Activated CD8-positive, alpha-beta T cell treated with anti-CD3 and anti-CD28 coated beads, Interleukin-2, amount 10 ng/mL, durations not matched to agents 7 days and 5 days (primary cell): ENCODE measurements at places on chromosomes 1 and 21.

DNA sequence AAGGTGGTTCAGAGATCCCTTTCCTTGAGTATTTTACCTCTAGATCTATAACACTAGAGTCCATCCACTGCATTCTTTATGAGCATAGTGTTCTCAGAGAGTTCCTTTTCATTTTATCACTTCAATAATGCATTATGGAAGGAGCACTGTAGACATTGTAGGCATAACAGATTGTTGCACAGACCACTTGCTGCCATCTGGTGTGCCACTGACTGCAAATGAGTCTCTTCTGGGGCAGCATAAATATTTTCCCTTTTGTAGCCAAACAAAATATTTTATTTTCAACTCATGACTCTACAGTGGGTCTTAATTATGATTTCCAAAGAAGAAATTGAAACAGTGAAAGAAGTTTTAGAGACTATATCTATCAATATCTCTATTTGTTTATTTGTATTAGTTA, 290.4 kb downstream of the OLFM3 start:
- DNase-seq, result no peak

DNA sequence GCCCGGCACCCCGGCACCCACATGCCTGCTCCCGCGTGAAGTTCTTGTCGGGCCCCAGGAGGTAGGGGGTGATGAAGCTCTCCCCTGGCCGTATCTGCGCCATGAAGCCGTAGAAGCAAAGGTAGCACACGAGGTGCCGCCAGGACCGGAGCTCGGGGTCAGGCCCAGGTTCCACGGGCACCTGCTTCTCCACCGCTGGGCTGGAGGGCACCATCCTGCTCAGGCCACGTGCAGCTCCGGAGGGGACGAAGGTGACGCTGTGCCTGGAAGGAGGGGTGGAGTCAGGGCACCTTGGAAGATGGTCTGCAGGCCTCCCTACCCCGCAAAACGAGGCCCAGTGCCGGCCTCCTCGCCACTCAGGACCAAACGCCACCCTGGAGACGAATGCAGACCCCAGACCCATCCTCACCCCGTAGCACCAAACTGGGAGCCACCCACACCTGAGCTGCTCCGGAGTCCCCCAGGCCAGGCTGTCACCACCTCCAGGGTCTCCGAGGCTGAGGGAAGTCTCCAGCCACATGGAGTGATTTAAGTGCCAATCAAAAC, 4.4 kb downstream of the SLC19A1 start:
- DNase-seq, result no peak

DNA sequence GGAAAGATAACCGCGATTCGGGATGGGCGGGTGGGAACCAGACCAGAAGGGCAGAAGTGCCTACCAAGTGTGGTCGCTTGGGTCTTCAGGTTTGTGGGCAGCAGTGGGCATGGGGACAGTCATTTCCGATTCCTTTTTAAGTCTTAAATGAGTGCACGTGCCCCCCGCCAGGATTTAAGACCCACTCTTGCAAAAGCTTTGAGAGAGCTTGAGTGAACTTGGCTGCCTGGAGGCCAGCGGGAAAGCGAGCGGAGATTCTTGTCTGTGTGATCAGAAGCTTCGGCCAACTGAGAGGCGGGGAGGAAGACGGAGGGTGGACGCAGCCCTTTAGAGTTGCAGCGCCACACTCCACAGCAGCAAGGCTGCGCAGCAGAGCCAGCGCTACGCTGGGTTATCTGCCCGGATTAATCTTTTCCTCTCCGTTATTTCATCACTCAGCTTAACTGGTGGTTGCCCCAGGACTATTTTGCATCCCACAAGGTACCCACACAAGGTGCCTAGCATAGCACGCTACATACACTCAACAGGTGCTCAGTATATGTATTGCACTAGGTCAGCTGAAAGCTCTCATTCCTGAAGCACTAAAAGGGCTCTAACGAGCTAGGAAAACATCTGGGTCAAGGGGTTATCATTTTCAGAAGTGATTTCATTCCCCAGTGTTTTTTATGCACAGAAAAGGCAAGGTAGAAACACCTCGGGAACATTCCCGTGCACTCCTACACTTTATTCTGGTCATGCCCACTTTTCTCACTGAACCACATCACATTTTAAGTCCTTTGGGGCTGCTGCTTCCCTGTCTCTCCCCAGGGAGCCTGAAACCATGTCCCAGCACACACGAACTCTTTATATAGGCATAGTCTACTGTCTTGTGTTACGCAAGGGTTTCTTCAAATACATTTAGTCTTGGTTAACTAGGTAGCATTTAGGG, 1.5 kb upstream of the BATF3 start:
- peak; percentile 36 for DNase-seq

DNA sequence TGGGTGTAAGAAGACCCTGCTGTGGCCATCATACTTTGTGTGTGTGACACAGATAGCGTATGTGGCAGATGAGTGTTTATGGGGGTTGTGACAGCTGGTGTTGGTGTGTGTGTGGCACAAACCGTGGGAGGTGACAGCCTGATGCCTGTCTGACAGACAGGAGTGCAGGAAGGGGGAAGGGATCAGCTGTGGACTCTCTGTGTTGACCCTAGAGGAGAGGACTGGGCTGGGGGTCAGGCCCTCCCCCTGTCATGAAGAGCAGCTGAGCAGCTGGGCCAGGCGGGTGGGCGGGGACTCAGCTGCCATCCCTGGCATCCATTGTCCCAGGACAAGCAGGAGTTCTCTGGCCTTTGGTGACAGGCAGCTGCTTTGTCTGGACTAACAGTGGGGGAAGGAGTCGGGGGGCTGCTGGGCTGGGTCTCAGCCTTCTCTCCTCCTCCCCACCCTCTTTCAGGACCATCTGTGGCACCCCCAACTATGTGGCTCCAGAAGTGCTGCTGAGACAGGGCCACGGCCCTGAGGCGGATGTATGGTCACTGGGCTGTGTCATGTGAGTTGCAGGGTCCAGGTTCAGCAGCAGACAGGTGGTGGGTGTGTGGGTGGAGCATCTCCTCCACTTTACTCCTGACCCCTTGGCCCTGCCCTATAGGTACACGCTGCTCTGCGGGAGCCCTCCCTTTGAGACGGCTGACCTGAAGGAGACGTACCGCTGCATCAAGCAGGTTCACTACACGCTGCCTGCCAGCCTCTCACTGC, 2.3 kb downstream of the PLK3 start:
- DNase-seq, result no peak

DNA sequence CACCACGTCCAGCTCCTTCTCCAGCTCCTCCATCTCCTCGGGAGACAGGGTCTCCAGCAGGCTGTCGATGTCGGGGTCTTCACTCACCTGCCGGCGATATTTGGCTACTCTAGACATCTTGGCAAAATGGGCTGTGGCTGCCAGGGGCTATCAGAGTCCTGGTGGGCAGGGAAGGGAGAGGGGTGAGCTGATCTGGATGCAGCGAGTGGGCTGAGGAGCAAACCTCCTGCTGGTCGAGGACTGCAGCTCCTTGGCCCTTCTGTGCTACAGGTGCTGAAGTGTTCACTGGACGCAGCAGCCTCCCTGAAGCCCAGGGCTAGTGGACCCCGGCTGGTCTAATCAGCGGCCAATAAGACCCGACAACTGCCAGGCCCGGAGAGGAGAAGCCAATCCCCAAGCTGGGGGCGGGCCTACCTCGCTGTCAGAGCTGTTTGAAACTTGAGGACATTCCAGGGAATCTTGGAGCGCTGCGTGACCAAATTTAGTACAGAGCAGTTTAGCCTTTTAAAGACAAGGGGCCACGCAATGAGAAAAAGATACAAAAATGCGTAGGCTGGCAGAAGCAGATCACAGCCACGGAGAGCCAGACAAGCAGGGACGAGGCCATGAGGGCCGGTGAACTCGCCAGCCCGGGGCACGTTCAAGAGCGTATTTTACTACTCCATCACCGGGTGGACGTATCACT, at the start of gene LMOD1:
Gene LMOD1 (minus strand): TSS at position 325 of the 685 bp plus-strand sequence. CDS start 208 bp downstream, at position 117.
- no peak for DNase-seq

- DNase-seq, result no peak
Measured at GRCh38 chr1:2569060-2569459, 12.9 kb downstream of the TNFRSF14 start.

GRCh38 chr1:151978922-151979321, 14.7 kb downstream of the S100A10 start:
- no peak for DNase-seq

GRCh38 chr1:206503591-206504362, 3.6 kb upstream of the RASSF5 start:
- peak; percentile 56 for DNase-seq

DNA sequence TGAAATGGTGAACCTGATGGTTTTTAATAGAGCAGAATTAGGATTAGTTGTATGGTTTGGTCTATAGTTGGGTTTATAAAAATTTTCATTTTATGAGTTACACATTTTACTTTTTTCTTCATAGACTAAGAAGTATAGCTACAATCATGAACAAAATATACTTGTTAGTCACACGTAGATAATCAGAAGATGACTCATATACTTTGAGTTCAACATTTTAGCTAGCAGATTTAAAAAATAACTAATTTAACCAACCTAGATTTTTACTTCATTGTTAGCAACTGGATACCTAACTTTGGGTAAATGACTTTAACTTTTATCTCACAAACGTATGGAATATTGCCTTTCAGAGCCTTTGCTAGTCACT, 27.9 kb downstream of the MORC3 start:
- DNase-seq, result no peak

- peak; percentile 49 for DNase-seq
Measured at GRCh38 chr1:37926038-37926924, 20.6 kb downstream of the INPP5B start.

- DNase-seq, result peak; percentile 20
Measured at GRCh38 chr1:167500283-167500860, 18.0 kb downstream of the CD247 start.

- DNase-seq, result no peak
Measured at GRCh38 chr21:34348890-34349519, 14.8 kb upstream of the KCNE2 start.

DNA sequence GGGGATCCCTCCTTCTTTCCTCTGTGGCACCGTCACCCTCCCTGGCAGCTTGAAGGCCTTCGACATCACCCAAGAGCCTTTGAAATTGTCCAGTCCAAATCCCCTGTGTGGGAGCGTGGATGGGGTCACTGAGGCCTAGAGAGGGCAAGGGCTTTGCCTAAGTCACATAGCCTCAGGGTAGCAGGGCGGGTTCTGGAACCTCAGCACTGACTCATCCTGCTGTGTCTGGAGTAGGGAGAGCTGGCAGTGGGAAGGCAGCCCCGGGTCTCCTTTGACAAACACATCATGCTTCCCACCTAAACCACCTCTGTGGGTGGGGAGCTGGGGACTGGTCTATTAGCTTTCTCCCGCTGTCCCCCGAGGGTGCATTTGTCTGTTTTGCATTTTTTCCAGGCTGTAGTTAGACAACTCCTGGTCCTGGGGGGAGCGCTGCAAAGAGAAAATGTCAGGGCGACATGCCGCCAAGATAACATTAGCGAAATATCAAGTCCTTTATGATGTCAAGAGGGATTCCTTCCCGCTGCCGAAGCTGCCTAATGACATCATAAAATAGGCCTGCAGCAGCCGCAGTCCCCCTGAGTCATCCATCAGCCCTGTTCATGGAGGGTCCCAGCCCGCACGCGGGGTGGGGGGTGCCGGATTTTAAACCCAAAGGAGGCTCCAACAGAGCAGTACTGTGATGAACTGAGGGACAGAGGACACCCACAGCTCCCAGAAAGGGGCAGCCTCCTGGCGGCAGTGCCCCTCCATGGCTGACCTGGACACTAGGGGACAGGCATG, 77.0 kb upstream of the POU3F1 start:
- DNase-seq, result no peak
